Vein endothelial cell (primary cell): ENCODE measurements at places on chromosomes 6 and 20. TPM values are rescaled to one million over a fixed set of nuclear protein-coding genes. Genes with fewer than 3 reads are reported as not detected.

AHI1 gene
- total RNA-seq = 13.5 and 14.0 TPM in 2 replicates

PLA2G7 gene
- total RNA-seq = under 0.01 and 0.19 TPM in 2 replicates

FRK gene
- under 0.01 and 0.10 TPM in 2 replicates for total RNA-seq

MYL9 gene
- 7.6 and 13.1 TPM in 2 replicates for total RNA-seq

CCM2L gene
- total RNA-seq = 14.9 and 16.7 TPM in 2 replicates

FAM162B gene
- total RNA-seq = 0.33 TPM in 1 of 2 replicates, not detected in the other

STX11 gene
- total RNA-seq = 9.6 and 9.8 TPM in 2 replicates

CENPB gene
- total RNA-seq = 94.7 and 115 TPM in 2 replicates

KCNK5 gene
- not detected in 2 replicates for total RNA-seq

SFTA2 gene
- total RNA-seq = not detected in 2 replicates

TNNC2 gene
- total RNA-seq = 0.33 TPM in 1 of 2 replicates, not detected in the other

ERVFRD-1 gene
- not detected in 2 replicates for total RNA-seq

PRL gene
- not detected in 2 replicates for total RNA-seq

PTCHD4 gene
- 23.5 and 24.5 TPM in 2 replicates for total RNA-seq

HLA-DRA gene
- not detected in 2 replicates for total RNA-seq

TAP1 gene
- 25.5 and 29.3 TPM in 2 replicates for total RNA-seq

GPX6 gene
- total RNA-seq = not detected in 2 replicates

TRIM38 gene
- 9.1 and 11.8 TPM in 2 replicates for total RNA-seq

SMPDL3A gene
- total RNA-seq = 4.2 and 6.4 TPM in 2 replicates

BPI gene
- not detected in 2 replicates for total RNA-seq

TBC1D32 gene
- total RNA-seq = 4.5 and 4.9 TPM in 2 replicates

ANKRD6 gene
- 6.9 and 7.5 TPM in 2 replicates for total RNA-seq

SOX18 gene
- 52.4 and 56.8 TPM in 2 replicates for total RNA-seq

IL17A gene
- total RNA-seq = not detected in 2 replicates

OR12D3 gene
- total RNA-seq = not detected in 2 replicates

CDSN gene
- total RNA-seq = under 0.01 TPM in 1 of 2 replicates, not detected in the other

ANKRD66 gene
- total RNA-seq = not detected in 2 replicates

SRC gene
- 19.6 and 20.6 TPM in 2 replicates for total RNA-seq

SLA2 gene
- 0.10 TPM in 1 of 2 replicates, not detected in the other for total RNA-seq

RNF39 gene
- total RNA-seq = not detected in 2 replicates
